ENCODE measurements at places on chromosomes 5 and 9.

GRCh38 chr5:145160679-145161078, 674.5 kb downstream of the PRELID2 start:
- DNase-seq, result no peak

GRCh38 chr5:142839711-142840346, 69.7 kb downstream of the ARHGAP26 start:
- DNase-seq, result no peak

DNA sequence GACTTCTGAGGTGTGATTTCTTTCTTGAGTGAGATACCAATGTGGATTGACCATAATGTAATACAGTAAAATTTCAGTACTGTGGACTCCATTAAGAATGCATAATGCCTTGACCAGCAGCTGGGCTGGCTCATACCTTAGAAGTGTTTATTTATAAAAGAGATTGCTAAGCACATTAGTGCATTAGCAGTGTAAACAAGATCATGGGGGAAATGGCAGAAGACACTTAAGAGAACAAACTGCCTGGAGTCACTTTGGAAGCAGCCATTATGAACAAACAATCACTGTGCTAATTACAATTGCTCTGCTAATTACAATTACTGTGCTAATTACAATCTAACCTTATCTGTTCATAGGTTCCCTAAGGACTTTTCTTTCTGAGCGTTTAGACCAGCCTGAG, 104.2 kb downstream of the TRIM32 start:
- no peak for DNase-seq

DNA sequence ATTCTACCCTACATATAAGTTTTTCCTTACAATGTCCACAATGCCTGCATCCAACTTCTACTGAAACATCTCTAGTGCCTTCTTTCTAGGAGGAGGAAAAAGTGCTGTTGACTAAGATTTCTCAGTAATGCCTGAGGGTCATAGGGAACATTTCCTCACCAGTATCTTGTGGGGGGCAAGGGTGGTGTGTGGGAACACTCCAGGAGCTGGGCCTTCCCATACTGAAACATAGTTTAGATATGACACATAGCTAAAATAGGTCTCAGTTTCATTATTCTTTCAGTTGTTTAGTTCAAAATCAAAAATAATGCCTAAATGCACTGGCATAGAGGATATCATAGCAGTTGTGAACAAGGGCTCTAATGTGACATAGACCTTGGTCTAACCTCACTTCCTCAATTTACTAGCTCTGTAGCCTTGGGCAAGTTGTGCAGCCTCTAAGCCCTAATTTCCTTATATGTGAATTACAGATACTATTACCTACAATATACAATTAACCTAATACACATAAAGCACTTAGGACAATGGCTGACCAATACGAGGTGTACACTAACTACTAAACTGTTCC, 66.1 kb downstream of the HAPLN1 start:
- DNase-seq, result no peak

GRCh38 chr5:14902826-14903560, 31.4 kb upstream of the ANKH start:
- DNase-seq, result no peak

GRCh38 chr5:125181159-125181558, 434.7 kb upstream of the ZNF608 start:
- DNase-seq, result no peak

GRCh38 chr5:61402970-61403900, 71.2 kb downstream of the ZSWIM6 start:
- no peak for DNase-seq

GRCh38 chr5:173229382-173229959, 5.5 kb downstream of the NKX2-5 start:
- peak; percentile 21 for DNase-seq

DNA sequence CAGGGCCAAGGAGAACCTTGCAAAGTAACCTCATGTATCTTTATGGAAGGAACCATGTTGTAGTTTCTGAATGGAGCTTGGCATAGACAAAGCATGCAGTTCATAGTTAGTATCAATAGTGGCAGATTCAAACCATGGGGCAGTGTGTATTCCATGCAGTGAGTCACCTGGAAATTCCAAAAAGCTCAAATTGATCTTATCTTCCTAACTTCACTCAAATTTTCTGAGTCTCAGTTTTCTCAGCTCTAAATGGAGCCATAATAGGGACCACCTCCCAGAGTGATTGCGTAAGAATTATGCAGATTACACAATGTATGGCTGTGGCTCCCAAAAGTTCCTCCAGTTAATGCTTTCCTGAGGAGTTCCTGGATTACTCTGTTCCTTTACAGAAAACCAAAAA, 549.9 kb upstream of the KLF4 start:
- DNase-seq, result no peak

DNA sequence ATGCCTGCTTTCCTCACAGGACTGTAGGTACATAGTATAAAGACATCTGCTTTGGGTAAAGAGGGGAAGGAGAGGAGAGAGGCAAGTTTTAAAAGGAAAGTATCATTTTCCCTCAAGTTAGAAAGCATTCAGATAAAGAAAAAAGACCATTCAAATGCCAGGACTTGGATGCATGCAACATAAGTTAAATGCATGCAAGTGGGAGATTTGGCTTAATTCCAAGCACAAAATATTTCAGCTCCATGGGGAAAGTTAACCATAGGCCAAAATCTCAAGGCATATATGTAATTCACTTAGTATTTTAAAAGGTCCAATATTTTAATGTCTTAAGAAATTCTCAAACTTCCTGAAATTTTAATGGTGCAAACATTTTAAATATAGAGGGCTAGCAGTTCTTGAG, 36.4 kb downstream of the POU5F2 start:
- no peak for DNase-seq

DNA sequence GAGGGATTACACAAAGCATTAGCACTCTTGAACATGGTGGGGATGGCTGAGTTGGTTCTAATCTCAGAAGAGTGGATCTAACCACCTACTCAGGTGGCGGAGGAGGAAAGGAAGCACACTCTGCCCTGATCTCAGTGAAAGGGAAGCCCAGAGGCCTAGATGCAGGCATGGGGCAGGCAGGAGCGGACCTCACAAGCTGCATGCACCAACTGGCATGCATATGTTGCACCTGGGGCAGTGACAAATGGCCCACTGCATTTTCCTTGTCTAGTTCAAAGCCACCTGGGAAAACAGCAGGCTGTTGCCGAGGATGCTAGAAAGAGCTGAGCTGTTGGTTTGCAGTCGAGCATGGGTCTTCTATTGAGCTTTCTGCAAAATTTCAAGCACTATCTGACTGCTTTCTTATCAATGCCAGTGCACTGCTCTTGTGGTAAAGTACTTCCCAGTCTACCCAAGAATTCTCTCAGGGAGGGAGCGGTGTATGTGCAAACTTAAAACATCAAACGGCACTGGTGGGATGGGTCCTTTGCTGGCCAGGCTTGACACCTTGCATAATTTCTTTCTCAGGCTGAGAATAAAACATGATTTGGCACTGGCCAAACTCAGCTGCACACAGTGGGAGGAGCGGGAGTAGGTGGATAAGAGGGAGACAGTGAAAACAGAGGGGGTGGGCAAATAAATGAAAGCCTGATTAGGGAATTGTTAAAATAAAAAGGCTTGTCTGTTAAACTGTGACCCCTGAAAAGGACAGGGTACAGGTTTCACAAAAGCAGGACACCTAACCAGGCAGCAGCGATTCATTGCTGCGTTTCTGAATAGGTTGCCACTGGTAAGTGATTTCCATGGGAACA, 108.9 kb downstream of the MARCHF3 start:
- no peak for DNase-seq

DNA sequence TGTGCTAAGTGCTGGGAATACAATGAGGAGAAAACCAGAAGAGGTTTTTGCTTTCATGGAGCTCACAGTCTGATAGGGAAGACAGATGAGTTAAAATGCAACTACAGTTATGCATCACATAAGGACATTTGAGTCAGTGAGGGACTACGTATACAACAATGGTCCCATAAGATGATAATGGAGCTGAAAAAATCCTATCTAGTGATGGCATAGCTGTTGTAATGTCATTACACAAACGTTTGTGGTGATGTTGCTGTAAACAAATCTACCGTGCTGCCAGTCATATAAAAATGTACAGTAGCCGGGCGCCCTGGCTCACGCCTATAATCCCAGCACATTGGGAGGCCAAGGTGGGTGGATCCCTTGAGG, 110.1 kb upstream of the RAD23B start:
- DNase-seq, result no peak

GRCh38 chr5:156473269-156473908, 146.4 kb downstream of the SGCD start:
- no peak for DNase-seq

DNA sequence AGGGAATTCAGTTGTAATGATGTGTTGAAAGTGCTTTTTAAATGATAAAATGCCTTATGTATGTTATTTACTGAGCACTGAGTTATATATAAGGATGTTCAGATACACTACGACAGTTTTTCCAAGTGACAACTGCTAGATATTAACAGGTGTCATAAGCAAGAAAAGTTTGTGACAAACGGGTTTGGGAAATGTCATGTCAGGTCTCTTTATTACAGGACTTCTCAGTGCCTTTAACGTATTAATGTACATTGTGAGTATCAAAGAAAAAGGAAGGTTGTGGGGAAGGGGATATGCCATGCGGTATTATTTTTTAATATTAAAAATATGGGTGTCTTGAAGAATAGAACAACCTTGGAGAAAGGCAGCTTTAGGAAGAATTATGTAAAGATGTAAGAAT, 56.4 kb downstream of the RAI14 start:
- DNase-seq, result no peak

- no peak for DNase-seq
These were observed 141.4 kb downstream of the MTX3 start for GRCh38 chr5:79849486-79850315.

DNA sequence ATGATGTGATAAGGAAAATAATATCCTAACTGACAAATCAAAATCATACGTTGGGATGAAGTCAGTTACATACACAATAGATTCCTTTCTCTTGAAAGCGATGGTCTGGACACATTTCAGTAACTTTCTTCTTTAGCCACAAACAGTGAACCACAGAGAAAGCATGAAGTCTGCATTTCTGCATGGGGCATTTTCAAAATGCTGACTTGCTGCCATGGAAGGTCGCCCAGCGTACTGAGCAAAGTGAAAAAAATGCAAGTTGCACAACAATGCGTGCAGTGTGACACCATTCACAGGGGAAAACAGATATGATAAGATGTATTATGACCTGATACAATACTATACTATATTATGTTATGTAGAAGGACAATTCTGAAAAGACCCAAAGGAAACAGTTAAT, 146.3 kb downstream of the SNX18 start:
- no peak for DNase-seq

DNA sequence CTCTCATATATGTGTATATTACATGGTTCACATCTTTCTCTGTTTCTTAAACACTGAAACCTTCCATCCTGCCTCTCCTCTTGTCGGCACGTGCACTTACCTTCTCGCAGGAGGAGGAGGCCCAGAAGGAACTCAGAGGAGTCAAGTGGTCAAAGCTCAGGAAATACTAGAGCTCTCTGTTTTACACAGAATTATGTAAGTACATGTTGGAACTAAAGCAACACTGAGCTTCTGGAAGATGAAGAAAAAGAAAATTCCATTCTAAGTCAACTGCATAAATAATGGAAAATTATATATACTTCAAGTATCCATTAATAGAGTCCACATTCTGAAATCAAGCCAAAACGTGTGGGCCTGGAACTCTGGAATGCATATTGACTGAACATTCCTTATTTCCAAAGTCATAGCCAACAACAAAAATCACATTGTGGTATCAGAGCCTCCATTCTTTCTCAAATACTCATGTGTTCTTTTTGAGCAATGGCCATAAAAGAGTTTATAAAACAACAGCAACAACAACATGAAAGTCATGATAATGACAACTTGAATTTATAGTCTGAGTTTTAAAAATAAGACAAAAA, 121.5 kb upstream of the RAI14 start:
- no peak for DNase-seq

DNA sequence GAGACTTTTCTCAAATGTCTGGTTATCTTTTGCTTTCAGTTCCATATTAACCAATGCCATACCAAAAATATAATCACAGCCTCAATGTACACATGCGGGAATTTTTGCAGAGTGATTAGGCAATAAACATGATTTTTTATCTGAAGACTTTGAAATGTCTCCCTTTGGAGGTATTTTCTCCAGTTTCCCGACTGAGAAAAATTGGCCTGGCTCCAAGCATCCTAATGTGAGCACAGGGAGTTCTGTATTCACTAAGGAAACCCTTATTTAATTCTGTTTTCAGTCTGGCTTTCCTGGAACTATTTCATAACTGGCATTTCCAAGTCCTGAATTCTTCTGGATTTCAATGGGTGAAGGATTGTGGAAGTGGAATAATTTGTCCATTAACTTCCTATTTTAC, 8.5 kb downstream of the HCN1 start:
- no peak for DNase-seq

DNA sequence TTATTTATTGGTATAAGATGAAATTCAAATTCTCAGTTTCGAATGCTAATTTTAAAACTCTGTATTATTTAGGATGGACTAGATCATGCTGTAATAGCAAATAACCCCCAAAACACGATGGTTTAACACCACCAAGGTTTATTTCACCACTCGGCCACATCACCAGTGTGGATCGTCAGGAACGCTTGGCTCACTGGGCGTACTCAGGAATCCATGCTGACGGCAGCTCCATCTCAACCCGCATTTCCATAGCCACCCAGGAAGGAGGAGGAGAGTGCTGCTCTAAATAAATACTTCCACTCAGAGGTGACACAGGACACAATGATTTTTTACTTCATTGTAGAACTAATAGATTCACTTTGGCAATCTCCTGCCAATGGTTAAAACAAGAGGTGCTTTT, 347.4 kb downstream of the SH3GL2 start:
- DNase-seq, result no peak

DNA sequence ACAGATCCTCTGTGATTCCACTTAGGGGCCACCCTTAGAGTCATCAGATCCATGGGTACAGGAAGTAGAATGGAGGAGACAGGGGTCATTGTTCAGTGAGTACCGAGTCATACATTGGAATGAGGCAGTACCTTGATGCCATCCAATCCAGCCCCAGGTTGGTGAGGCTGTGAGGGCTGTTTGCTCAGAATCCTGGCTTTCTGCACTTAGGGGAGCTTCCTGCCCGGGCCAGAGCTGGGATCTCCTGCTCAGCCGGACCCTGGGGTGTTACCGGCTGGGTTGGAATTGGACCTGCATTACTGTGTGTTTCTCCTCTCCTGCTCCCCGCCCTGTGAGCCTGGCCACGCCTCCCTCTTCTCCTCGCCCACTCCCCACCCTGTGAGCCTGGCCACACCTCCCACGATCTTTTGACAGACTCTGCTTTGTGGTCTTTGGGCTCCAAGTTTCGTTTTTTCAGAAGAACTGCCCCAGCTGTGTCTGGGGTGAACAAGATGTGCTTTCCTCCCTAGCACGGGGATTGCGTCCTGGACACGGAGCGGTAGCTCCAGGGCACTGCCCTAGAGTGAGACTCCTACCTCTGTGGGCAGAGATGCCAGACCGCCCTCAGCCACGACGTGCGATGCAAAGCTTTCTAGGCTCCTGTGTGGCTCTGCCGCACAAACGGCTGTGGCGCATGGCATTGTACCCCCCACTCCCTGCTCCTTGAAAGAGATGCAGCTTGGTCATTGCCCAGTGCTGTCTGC, 15.4 kb downstream of the TRAF2 start:
- DNase-seq, result no peak

- peak; percentile 42 for DNase-seq
These were observed 35.0 kb downstream of the RANBP17 start for GRCh38 chr5:170896779-170897178.

- DNase-seq, result no peak
These were observed 18.0 kb upstream of the ATP10B start for GRCh38 chr5:160869989-160870521.
